ENCODE measurements at places on chromosomes 13 and 19.

DNA sequence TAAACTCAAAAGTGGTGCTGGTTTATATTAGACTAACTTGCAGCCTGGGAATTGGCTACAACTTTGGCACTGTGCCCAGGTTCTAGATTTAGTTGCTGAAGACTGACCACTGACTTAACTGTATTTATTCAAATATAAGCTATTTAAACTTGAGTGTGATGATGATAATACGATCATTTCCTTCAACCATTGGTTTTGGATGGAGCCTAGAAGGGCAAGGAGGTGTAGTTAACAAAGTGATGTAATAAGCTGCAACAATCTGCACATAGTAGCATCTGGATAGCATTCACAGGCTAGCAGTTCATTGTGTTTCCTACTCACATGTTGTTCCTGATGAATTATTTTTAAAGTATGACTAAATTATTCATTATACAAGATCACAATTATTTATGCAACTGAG, 55.2 kb upstream of the DACH1 start:
- no peak for ATAC-seq

- no peak for ATAC-seq
Measured at GRCh38 chr19:51627491-51628138, 2.6 kb downstream of the SIGLEC5 start.

DNA sequence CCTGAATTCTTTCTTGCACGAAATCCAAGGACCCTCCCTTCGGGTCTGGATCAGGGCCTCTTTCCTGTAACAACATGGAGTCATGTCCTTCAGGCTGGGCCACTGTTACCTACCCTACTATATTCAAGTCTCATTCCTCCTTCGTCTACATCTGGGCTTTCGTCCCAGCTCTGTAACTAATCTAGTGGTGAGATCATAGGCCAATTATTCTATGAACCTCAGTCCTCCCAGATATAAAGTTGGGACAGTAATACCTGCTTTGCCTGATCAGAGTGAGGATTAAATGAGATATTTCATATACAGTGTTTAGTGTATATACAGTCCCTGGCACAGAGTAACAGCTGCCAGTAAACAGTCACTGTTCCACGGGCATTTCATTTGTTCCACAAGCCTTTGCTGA, 48.3 kb upstream of the ATP12A start:
- no peak for ATAC-seq

DNA sequence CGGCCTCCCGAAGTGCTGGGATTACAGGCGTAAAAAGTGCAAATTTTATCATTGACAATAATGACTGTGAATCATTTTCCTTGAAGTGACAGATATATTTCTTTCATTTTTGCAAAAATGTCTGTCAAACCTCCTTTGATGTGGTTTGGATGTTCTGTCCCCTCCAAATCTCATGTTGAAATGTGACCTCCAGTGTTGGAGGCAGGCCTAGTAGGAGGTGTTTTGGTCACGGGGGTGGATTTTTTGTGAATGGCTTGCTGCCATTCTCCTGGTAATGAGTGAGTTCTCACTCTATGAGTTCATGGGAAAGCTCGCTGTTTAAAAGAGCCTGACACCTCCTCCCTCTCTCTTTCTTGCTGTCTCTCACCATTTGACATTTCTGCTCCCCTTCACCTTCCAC, 5.5 kb upstream of the SLC1A6 start:
- ATAC-seq: no peak

- no peak for ATAC-seq
Measured at GRCh38 chr19:7815325-7815724, 14.7 kb upstream of the EVI5L start.

GRCh38 chr13:21675095-21675991, 4.5 kb downstream of the FGF9 start:
- no peak for ATAC-seq

- no peak for ATAC-seq
Measured at GRCh38 chr19:41821003-41821735, 23.3 kb downstream of the LYPD4 start.

GRCh38 chr13:97945792-97946419, 7.6 kb upstream of the IPO5 start:
- no peak for ATAC-seq

DNA sequence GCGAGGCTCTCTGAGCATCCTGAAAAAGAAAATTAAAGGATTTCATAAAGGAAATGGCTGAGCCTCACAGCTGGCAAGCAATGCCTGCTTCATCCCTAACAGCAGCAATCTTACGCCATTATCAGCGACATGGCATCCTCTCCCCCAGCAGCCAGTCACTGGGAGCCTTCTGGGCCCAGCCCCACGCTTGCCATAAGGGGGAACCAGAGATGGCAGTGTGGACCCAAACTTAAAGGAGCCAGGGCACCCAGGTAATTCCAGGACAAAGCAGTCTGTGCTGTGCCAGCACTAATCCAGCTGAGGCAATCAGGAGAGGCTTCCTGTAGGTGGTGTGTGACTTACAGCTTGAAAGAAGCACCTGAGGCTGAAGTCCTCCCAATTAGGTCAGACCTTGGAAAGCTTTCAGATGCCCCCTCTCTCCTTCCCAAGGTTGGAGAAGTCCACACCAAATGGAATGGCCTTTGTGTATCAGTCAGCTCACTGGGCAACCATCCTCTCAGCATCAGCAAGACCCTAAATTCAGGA, 10.3 kb downstream of the VSTM2B start:
- no peak for ATAC-seq

DNA sequence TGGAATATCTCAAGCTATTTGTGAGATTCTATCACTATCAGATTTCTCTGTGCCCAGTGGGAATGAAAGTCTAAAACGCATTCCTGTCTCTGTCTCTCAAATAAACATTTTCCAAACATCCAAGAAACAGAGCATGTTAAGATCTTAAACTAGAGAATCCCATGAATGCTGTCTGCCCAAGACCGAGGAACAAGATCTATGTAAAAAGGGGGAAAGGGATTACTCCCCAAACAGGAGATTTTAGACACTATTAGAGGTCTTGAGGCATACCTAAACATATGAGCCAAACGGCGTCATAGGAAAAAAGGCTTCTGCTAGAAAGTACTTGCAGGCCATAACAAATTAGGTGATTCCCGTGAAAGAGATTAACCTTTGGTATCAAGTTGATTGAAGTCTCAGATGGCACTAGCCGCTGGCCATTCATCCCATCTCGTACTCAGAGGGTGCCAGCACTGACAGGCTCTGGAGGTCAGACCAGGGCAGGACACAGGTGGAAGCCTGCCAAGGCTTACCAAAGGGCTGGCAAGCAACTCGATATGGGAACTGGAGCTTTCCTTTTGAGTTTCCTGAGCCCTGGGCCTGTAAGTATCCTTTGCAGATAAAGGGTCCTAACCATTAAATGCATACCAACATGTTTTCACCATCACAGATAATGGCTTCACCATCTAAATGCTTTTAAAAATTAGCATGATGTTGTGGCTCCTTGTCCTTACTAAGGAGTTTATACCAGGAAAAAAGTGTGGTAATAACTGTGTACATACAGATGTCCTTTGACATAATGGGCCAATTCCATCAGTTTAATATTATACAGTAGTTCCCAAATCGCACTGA, 225.2 kb downstream of the FOXO1 start:
- ATAC-seq: peak; percentile 71

GRCh38 chr13:50598338-50598737, 245.2 kb downstream of the DLEU7 start:
- ATAC-seq: no peak

DNA sequence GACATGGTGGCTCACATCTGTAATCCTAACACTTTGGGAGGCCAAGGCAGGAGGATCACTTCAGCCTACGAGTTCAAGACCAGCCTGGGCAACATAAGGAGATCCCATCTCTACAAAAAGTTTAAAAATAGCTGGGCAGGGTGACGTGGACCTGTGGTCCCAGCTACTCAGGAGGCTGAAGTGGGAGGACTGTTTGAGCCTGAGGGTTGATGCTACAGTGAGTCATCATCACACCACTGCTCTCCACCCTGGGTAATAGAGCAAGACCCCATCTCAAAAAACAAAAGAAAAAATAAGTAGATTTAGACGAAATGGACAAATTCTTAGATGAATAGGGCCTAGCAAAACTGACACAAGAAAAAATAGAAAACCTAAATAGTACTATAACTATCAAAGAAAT, 10.4 kb upstream of the GNG8 start:
- no peak for ATAC-seq

- no peak for ATAC-seq
Measured at GRCh38 chr19:6588508-6589345, 2.2 kb downstream of the CD70 start.

- no peak for ATAC-seq
Measured at GRCh38 chr19:6772866-6773322, 386 bp downstream of the VAV1 start.

GRCh38 chr13:103884101-103884723, 818.0 kb upstream of the SLC10A2 start:
- no peak for ATAC-seq

- no peak for ATAC-seq
Measured at GRCh38 chr19:16654140-16654539, 5.8 kb downstream of the SMIM7 start.

All from gastroesophageal sphincter (tissue), 4 donors.